Aorta (tissue), 5 donors: ENCODE measurements at places on chromosomes 5 and 9. TPM values are rescaled to one million over a fixed set of nuclear protein-coding genes. Genes with fewer than 3 reads are reported as not detected.
A peak's percentile ranks its signal among the peaks of the same experiment; 100 is the strongest.

Gene ADGRV1
- total RNA-seq, result 0.36 TPM

Gene RAB3C
- total RNA-seq, result 8.9 TPM

Gene PLAC8L1
- 0.87 TPM for total RNA-seq

Gene EIF4E1B
- not detected for total RNA-seq

Gene PCDHGA10
- total RNA-seq, result 6.1 TPM

- H3K4me3 ChIP-seq, result no peak overlapping the region
- H3K4me1 ChIP-seq, result no peaks in the 10 kb centered on the region
- no peaks in the 10 kb centered on the region for H3K36me3 ChIP-seq
- H3K27me3 ChIP-seq, result no peaks in the 10 kb centered on the region
- no peak overlapping the region for H3K27ac ChIP-seq
Observed at GRCh38 chr5:64074533-64074932, 91.1 kb upstream of the RNF180 start.

DNA sequence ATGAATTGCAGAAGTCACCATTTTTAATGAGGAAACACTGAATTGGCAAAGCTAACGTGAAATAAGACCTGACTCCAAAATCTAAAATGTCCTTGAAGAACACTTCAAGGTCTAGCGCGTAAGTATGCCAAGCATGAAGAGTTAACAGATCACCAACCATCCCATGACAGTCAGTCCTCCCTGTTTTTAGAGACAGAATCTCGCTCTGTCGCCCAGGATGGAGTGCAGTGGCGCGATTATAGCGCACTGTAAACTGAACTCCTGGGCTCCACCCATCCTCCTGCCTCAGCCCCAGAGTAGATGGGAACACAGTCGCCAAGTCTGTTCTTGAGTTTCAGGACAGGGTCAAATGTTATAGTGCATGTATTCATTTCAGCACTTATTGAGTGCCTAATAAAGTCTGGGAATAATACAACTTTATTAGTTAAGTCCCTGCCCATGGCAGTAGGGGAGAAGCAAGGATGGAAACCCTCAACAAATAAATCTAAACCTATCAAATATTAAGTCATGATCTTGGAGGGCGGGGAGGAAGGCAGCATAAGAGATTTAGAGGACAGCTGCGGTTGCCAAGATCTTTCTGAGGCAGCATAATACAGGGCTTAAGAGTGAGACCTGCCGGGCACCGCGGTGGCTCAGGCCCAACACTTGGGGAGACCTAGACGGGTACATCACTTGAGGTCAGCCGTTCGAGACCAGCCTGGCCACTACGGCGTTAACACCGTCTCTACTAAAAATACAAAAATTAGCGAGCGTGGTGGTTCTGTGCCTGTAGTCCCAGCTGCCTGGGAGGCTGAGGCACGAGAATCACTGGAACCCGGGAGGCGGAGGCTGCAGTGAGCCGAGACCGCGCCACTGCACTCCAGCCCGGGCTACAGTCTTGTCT lies 1.1 kb downstream of the ATPSCKMT start:
- no peak for DNase-seq
- H3K27me3 ChIP-seq, result no peaks in the 10 kb centered on the region
- no peaks in the 10 kb centered on the region for H3K4me1 ChIP-seq
- no peak overlapping the region for H3K27ac ChIP-seq
- H3K4me3 ChIP-seq, result no peak overlapping the region

GRCh38 chr9:113372059-113372458 lies 4.7 kb downstream of the HDHD3 start:
- DNase-seq, result no peak
- no peaks in the 10 kb centered on the region for H3K27me3 ChIP-seq
- H3K36me3 ChIP-seq, result peaks cover 4% of the 10 kb centered on the region
- H3K27ac ChIP-seq, result no peak overlapping the region
- peaks cover 4% of the 10 kb centered on the region for H3K4me1 ChIP-seq

GRCh38 chr9:13570068-13570974 lies 290.8 kb upstream of the MPDZ start:
- no peaks in the 10 kb centered on the region for H3K27me3 ChIP-seq
- H3K27ac ChIP-seq, result peak overlapping the region; percentile 85
- H3K36me3 ChIP-seq, result no peaks in the 10 kb centered on the region
- peaks cover 3% of the 10 kb centered on the region for H3K4me1 ChIP-seq

DNA sequence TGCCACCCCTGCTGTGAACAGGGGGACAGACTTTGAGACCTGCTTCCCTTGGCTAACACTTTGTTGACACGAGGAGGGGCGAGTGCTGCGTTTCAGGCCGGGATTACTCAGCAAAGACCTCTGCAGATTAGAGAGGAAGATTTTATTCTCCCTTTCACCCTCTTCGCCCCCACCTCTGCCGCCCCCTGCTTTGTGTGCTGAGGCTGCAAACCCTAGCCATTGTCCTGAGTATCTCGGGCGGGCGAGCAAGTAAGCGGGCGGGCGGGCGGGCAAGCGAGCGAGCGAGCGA lies 6.0 kb downstream of the ISL1 start:
- H3K27ac ChIP-seq, result no peak overlapping the region
- peak overlapping the region; percentile 27 for H3K4me3 ChIP-seq
- H3K36me3 ChIP-seq, result no peaks in the 10 kb centered on the region
- DNase-seq, result no peak
- no peaks in the 10 kb centered on the region for H3K27me3 ChIP-seq
- H3K4me1 ChIP-seq, result no peaks in the 10 kb centered on the region

GRCh38 chr5:89388872-89389271 lies 505.9 kb upstream of the MEF2C start:
- H3K27me3 ChIP-seq, result no peaks in the 10 kb centered on the region
- no peak overlapping the region for H3K4me3 ChIP-seq
- no peaks in the 10 kb centered on the region for H3K4me1 ChIP-seq
- H3K27ac ChIP-seq, result no peak overlapping the region
- no peak for DNase-seq

DNA sequence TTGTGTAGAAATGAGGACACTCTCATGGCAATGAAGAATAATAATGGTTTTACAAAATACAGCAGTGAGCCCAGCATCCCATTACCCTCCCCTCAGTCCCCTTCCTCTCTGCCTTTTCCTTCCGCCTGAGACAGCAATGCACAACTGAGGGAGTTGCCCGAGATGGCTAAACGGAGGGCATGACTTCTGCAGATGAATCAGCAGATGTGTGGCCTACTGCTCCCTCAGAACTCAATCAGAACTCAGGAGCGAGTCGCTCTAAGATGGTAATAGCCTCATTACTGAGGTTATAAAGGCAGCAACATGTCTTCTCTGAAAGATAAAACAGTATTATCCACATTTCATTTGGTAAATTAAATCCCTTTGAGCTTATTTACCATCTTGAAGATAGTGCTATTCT lies 326.6 kb downstream of the ENC1 start:
- H3K4me1 ChIP-seq, result peaks cover 5% of the 10 kb centered on the region
- H3K27me3 ChIP-seq, result no peaks in the 10 kb centered on the region
- H3K4me3 ChIP-seq, result no peak overlapping the region
- no peak for DNase-seq
- no peak overlapping the region for H3K27ac ChIP-seq

DNA sequence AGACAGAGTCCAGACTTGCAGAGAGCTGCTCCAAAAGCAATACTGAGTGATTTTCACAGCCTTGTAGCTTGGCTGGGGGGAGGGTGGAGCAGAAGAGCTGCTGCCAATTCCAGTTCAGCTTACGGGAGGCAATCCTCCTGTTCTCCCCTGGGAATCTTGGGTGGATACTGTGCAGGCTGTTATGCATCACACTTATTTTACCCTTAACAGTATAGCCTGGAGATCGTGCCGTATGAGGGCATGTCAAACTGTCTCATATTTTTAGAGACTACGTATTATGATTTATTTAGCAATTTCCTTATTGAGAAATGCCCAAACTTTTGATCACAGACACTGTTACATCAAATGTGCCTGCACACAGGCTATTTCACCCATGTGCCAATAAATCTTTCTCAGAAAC lies 85.2 kb downstream of the BASP1 start:
- no peak overlapping the region for H3K4me3 ChIP-seq
- no peak for DNase-seq
- no peaks in the 10 kb centered on the region for H3K36me3 ChIP-seq

GRCh38 chr5:219991-220390 lies 1.9 kb downstream of the SDHA start:
- no peaks in the 10 kb centered on the region for H3K4me1 ChIP-seq
- no peaks in the 10 kb centered on the region for H3K36me3 ChIP-seq
- no peak overlapping the region for H3K27ac ChIP-seq
- H3K27me3 ChIP-seq, result no peaks in the 10 kb centered on the region
- H3K4me3 ChIP-seq, result peak overlapping the region; percentile 46
